Stimulated activated CD8-positive, alpha-beta memory T cell treated with anti-CD3 and anti-CD28 coated beads, Interleukin-15, amount 100 ng/mL, for 4 hours (primary cell): ENCODE measurements at places on chromosomes 3 and 15.
A peak's percentile ranks its signal among the peaks of the same experiment; 100 is the strongest.

DNA sequence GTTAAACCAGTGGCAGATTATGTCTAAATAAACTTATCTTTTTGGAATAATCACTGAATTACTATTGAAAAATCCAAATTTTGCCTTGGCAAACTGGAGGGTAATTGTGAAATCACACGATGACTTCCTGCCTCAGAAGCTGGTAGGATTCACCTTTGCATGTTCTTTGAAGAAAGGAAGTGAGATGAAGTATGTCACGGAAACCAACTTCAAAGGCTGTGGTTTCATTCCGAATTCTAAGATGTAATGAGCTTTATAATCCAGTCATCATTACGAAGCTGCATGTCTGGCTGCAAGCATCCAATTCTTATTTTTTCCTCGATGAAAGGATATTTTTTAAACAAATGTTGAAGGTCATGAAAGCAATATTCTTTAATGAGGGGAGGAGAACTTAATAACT lies 15.0 kb upstream of the ZBED2 start:
- peak; percentile 21 for DNase-seq

DNA sequence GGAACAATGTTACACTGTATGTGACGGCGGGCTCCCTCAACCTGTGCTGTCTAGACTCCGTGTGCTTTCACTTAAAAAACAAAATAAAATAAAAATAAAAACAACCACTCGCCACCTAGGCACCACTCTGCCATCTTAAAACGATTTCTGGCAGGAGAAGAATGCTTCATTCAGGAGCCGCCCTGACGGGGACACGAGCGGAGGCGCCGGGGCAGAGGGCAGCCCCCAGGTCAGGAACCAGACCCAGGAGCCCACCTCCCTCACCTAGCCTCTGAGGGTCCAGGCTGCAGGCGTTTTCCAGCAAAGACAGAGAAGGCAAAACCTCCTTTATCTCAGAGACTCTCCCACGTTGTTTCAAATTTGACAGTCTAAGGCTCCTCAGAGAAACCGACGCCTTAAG lies 85.1 kb upstream of the SNRPA1 start:
- DNase-seq, result no peak

GRCh38 chr15:60777558-60777957 lies 298.6 kb upstream of the ICE2 start:
- DNase-seq, result no peak

GRCh38 chr3:50591196-50591741 lies 20.3 kb downstream of the CISH start:
- DNase-seq, result no peak

DNA sequence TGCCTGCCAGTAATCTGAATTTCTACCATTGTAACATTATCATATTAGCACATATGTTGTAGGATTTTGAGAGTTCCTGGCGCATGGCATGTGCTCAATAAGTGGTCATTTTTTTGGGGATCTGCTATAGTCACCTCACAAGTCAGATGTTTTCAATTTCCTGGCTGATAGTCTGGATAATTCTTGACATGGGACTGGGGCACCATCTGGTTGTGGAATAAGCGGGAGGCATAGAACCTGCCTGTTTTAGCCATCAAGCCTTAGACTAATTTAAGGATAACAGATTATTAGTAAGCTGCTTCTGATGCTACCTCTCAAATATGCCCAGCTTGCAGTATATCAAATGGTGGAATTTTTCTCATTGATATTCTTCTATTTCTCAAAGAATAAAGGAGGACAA lies 39.1 kb downstream of the GASK1A start:
- no peak for DNase-seq
